ENCODE measurements at places on chromosomes 7 and 10. TPM values are rescaled to one million over a fixed set of nuclear protein-coding genes. Genes with fewer than 3 reads are reported as not detected.

- no peak for DNase-seq
Observed at GRCh38 chr10:112532956-112533355, 85.9 kb downstream of the VTI1A start.

DNA sequence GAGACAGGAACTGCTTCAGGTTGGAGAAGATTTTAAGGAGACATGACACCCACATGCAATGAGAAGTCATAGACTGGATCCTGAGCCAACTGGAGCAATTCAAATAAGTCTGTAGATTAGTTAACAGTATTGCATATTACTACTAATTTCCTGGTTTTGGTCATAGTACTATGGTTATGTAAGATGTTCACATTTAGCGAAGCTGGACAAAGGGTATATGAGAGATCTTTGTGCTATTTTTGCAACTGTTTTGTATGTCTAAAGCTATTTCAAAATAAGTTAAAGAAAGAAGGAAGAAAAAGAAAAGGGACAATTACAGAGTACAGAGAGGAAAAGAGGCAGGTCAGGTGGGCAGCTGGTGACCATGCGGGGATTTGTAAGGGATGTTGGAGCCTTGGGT, 116.5 kb upstream of the SVIL start:
- no peak for DNase-seq

DNA sequence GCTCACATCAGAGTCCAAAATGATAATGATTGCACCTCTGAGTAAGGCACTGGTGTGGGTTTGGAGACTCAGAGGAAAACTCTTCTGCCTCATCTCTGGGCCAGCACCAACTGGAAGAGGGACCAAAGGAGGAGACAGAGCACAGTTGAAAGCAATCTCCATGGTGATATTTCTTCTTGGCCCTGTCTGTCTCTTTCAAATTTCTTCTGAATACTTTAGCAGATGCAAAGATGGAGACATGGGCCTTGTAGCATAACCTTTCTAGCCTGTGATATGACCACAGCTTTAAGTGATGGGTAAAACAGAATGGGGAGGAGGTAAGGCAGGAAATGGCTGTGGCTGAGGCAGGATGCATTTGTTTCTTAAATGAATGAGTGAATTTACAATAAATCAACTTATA, 12.2 kb upstream of the GIMAP7 start:
- DNase-seq = no peak

DNA sequence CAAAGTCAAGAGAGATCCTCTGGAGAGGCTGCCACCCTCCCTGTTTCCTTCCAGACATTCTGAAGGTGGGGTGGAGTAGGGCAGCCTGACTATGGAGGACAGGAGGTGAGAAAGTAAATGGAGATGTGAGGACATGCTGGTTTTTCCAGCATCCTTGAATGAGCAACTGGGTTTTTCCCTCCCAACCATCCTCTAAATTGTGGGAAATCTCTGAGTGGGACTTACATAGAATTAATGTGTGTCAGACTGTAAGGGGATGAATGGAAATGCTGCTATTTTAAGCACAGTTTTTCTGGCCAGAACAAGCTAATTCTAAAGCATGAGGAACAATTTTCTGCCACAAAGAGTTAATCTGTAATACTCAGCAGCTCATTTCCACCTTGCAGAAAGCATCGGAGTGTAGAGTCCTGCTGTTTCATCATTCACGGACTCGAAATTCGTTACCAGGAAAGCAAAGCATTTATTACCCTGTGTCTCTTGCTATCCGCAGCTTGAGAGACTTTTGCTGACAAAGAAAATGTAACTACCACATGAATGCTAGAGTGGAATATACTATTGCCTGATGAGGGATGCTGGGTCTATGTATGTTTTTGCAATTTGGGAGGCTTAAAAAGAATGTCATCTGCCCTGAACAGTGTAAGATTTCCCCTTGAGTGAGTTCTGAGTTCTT, 213.0 kb downstream of the CELF2 start:
- DNase-seq = no peak

- DNase-seq = no peak
Observed at GRCh38 chr7:133910761-133911160, 216.4 kb upstream of the LRGUK start.

DNA sequence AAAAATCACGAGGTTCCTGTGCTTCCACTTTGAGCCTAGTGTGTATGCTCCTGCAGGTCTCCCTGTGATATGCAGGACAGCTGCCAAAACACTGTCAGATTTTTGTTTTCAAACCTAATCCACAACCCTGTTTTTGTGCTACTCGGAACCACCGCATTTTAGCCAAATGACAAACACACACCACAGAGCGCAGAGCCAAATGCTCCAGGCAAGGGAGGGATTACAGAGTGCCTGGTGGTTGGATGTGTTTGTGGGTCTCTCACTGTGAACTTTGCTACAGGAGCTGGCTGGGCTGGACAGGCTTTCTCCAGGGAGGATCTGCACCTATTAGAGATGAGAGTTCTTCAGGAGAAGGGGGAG, 5.7 kb upstream of the RBM28 start:
- DNase-seq = no peak

- DNase-seq = no peak
Observed at GRCh38 chr10:82981137-82981723, 1106.2 kb downstream of the NRG3 start.

GRCh38 chr10:25573316-25573715, 360.7 kb upstream of the MYO3A start:
- DNase-seq = no peak

DNA sequence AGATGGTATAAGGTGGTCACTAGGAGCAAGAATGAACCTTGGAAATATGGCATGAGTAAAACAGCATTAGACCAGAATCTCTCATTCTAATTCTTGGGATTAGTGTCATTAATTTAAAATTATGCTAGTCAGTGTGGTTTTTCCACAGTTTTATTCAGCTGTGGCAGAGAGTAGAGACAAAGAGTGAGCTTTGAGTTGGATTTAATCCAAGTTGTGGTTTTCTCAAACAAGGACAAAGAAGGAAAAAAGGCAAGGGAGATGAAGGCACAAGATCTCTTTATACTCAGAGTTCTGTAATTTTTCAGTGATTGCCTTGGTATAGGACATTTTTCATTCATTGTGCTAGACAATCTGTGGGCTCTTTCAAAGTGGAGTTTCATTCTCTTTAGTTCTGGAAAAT, 28.2 kb upstream of the AKAP9 start:
- no peak for DNase-seq

GRCh38 chr10:46522295-46523118, 34.0 kb downstream of the GPRIN2 start:
- peak; percentile 4 for DNase-seq

DNA sequence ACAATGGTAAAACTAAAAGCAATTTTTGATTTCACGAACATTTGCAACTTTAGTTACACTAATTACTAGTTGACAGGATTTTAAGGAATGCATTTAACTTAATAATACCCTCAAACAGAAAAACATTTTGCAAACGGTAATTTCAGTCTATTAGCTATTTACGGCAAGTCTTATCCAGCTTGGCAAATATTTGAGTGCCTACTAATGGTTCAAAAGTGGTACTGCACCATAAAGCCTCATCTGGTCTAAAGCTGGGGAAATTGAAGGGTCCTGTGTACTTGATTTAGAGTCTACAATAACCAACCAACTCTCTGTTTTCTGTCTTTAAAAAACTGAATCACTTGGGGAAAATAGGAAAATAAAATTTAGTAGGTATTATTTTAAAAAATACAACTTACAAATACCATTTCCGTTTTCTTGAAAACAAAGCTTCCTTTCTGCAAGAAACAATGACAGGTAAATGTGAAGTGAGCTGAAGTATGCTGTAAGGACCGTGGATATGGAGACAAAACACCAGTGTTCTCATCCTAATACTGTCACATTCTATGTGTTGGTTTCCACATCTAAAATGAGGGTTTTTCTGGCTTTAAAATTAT, 142.3 kb downstream of the VPS50 start:
- no peak for DNase-seq

The BPGM gene
- total RNA-seq = 11.9 TPM

The CLEC2L gene
- total RNA-seq = 17.3 TPM

The EPO gene
- total RNA-seq = not detected

The GDF10 gene
- 1.00 TPM for total RNA-seq

The SPDYE2B gene
- not detected for total RNA-seq

The CLCN1 gene
- not detected for total RNA-seq

The MSRB2 gene
- total RNA-seq = 12.3 TPM

All from transverse colon (tissue), 4 donors.